ENCODE measurements at places on chromosomes 3 and 15. TPM values are rescaled to one million over a fixed set of nuclear protein-coding genes. Genes with fewer than 3 reads are reported as not detected.

WDR82 gene
- total RNA-seq, result 47.6 TPM

IQCH gene
- total RNA-seq, result 3.0 TPM

DENND4A gene
- 8.5 TPM for total RNA-seq

HCLS1 gene
- 0.92 TPM for total RNA-seq

BNC1 gene
- 25.4 TPM for total RNA-seq

NMB gene
- 12.0 TPM for total RNA-seq

CTXND1 gene
- under 0.01 TPM for total RNA-seq

TMCO5A gene
- total RNA-seq, result not detected

PIK3R4 gene
- 32.9 TPM for total RNA-seq

NEIL1 gene
- total RNA-seq, result 6.1 TPM

SEMA3B gene
- 17.9 TPM for total RNA-seq

ISLR2 gene
- total RNA-seq, result 1.2 TPM

RLBP1 gene
- not detected for total RNA-seq

PRR20G gene
- not detected for total RNA-seq

SLC9C1 gene
- 2.2 TPM for total RNA-seq

TRPM1 gene
- total RNA-seq, result 1.2 TPM

CDC25A gene
- 3.6 TPM for total RNA-seq

CPLX3 gene
- total RNA-seq, result not detected

Data from kidney epithelial cell (primary cell).